Activated CD8-positive, alpha-beta memory T cell treated with anti-CD3 and anti-CD28 coated beads, Interleukin-2, amount 50 U/mL, for 4 hours (primary cell): ENCODE measurements at places on chromosomes 11 and 22.

- no peak for DNase-seq
Measured at GRCh38 chr11:86814775-86815174, 14.4 kb downstream of the PRSS23 start.

GRCh38 chr22:25490896-25491295 is 73.6 kb upstream of the GRK3 start:
- no peak for DNase-seq

GRCh38 chr11:34773826-34774225 is 142.4 kb downstream of the APIP start:
- DNase-seq: no peak

DNA sequence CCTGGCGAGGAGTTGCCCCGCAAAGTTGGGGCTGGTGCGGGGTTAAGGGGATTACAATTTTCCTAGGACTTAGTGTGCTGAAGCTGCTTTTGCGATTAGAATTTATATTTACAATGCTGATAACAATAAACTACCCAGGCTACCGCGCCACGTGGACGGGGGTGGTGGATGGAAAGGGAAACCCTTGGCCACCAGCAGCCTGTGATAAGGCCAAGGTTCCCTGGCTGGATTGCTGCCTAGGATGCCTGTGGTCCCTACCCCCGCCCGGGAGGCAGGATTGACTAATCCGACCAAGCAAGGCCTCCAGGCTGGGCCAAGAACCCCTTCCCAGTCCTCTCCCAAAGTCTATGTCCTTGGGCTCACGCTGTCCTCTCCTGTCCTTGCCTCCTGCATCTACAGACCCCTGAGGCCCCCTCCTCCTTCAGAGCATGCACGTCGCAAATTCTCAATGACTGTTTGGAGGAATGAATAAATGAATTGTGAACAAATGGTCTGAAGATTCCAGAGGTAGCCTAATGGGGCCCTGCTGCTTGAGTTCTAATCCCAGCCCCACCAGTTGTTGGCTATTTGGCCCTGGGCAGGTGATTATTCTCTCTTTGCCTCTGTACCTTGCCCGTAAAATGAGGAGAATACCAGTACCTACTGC is 7.6 kb upstream of the CHKA start:
- DNase-seq: no peak

DNA sequence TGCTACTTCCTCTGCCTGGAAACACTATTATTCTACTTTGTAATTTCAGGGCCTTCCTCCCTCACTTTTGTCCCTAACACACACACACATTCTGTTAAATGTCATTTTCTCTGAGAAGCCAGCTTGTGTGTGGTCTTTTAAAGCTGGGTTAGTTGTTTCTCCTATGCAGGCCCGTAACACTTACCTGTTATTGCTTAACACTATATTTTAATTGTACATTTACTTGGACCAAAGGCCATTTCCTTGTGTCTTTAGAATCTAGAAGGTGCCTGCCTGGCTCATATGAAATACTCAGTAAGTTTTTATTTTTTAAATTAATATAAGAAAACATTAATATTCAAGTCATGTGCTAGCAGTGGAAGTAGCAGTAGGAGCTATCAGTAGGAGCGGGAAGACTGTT is 30.6 kb downstream of the FAR1 start:
- no peak for DNase-seq

- DNase-seq: no peak
Measured at GRCh38 chr22:26466196-26466595, 17.4 kb downstream of the HPS4 start.

- DNase-seq: no peak
Measured at GRCh38 chr22:27459999-27460398, 341.6 kb downstream of the MN1 start.

- no peak for DNase-seq
Measured at GRCh38 chr11:811446-812245, 1.9 kb downstream of the RPLP2 start.

GRCh38 chr11:114058871-114059277 is 637 bp upstream of the ZBTB16 start:
- DNase-seq: no peak

DNA sequence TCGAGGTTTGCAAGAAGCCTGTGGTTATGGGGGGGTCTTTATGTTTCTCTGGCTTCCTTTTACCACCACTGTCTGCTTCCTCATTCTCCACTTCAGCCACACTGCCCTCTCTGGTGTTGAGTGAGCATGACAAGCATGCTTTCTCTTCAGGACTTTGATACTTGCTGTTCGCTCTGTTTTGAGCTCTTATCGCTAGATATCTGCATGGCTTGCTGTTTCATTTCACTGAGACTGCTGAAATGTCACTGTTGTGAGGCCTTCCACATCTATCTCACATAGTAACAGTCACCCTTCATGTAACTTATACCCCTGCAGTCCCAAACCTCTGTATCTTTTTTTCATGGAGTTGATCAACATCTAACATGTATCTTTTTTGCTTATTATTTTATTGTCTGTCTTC is 59.8 kb downstream of the TMEM135 start:
- no peak for DNase-seq

DNA sequence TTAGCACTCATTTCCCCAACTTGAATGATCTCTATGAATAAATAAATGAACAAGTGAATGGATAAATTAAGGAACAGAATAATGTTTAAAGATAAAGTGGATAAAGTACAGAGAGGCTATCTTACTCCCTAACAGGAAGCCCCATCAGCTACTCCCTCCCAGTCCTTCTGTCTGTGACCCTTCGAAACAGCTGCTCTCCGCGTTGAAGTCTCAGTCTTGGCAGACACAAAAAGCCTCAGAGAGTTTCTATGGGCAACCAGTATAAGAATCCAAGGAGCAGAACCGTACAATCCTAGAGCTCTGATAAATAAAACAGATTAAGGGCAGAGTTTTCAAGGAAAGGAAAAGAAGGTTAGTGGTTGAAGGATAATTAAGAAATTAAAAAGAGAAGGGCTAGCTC is 35.0 kb downstream of the GUCY1A2 start:
- no peak for DNase-seq

DNA sequence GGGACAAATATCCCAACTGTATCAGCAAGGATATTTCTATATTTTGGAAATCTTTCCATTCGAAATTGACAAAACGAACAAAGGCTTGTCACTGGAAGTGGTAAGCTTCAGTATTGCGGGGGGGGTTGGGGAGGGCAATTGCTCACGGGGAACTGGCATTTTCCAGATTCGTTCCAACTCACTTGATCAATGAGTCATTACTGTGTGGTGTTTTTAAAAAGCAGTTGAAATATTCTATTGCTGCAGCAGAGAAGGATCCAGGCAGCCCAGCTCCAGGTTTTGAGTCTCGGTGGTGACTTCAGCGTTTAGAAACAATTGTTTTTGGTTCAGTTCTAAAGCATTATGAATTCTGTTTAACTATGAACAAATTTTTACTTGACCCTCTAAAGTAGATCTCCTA is 33.8 kb upstream of the FBLN1 start:
- DNase-seq: no peak

- DNase-seq: no peak
Measured at GRCh38 chr22:24567668-24568067, 11.9 kb downstream of the SNRPD3 start.

DNA sequence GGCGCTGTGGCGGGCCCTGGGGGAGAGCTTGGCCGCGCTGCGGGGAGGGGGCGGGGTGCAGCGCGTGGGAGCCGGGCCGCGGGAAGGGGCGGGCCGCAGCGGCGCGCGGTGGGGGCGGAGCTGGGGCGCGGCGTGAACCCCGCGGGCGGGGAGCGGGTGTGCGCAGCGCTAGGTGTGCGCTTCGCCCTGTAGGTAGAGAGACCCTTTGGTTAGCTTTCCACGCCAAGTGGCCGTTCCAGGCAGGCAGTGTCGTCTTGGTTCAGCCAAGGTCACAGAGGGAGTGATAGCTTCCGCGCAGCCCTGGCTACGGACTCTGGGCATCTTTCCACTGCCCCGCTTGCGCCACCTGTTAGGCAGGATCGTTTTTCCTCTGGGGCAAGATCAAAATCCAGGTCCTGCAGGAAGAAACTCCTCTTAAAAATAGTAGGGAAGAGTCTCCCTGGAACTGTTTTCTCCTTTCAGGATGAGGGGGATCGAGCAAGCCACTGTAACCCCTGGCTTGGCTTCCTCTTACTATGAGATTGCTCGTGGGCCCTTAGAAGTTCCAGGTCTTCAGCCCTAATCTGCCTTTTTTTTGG is 434 bp downstream of the BANF1 start:
- DNase-seq: peak; percentile 76

DNA sequence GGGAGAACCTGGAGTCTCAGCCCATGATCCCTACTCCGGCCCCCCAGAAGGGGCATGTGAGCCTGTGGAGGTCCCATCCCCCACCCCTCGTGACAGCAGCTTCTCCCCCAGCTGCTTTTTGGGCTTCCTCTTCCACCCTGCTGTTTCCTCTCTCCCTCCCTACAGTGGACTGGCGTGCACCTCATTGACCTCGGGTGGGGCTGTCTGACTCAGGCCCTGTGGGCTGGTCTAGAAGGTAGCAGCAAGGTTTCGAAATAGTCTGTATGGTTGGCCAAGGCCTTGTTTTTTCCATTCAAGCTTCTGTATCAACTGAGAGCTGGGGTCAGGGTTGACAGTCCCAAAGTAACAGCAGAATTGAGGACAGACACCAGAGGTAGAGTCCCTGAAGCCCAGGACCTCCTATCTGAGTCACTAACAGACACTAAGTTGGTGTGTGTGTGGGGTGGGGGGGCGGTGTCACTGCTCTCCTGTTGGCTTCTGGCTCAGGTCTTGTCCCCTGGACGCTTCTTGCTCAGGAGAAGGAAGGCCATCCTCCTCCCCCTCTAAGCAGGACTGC is 7.7 kb downstream of the SLC37A2 start:
- no peak for DNase-seq

GRCh38 chr11:8196749-8197148 is 27.9 kb upstream of the RIC3 start:
- no peak for DNase-seq

DNA sequence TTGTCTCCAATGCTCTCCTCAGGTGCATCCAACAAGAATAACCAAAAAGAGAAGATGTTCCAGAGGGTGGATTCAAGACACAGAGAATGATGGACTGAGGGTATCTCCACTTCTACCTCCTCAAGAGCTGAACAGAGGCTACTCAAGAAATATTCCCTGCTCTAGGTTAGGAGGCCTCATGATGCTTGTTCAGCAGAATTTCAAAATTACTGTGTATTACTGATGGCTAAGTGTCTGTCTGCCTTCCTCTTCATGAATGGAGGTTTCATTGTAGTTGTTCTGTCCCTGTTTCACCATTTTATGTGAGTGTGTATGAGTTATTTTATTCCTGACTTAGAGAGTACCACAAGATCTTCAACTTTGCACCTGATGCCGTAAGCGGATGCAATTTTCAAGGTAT is 76.8 kb downstream of the JRKL start:
- no peak for DNase-seq

DNA sequence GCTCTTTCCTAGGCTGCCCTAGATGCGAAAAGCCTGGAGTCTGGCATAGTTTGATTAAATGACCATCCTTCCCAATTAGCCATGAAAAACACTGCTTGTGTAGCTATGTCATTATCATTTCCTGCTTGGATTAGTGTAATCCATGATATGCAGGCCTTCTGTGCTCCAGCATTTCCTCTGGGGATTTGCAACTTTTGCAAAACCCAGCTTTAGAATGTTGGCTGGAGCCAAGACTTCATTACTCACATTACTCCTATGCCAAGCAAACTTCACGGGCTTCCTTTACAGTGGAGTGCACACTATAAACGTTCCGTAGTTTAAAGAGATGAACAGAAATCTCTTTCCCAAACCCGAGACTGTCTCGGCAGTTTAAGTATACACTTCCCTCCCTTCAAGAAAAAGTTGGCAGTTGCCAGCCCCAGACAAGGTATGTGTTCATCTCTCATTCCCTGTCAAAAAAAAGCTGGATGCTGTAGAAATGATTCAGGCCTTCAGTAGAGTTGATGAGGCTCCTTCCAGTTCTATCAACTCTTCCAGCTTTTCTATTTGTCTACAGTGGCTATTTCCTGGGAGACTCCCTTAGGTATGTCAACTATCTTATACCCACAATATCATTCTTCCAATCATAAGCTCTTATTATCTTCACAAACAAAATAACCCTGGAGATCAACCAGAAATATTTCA is 180.0 kb downstream of the MAML2 start:
- no peak for DNase-seq

DNA sequence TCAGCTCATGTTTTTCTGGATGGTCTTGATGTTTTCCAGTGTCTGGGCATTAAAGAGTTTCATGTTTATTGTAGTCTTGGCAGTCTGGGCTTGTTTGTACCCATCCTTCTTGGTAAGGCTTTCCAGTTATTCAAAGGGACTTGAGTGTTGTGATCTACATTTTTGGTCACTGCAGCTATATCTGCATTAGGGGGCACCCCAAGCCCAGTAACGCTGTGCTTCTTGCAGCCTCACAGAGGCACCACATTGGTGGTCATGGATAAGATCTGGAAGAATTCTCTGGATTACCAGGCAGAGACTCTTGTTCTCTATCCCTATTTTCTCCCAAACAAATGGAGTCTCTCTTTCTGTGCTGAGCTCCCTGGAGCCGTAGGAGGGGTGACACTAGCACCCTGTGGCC is 451.5 kb upstream of the FAT3 start:
- no peak for DNase-seq

DNA sequence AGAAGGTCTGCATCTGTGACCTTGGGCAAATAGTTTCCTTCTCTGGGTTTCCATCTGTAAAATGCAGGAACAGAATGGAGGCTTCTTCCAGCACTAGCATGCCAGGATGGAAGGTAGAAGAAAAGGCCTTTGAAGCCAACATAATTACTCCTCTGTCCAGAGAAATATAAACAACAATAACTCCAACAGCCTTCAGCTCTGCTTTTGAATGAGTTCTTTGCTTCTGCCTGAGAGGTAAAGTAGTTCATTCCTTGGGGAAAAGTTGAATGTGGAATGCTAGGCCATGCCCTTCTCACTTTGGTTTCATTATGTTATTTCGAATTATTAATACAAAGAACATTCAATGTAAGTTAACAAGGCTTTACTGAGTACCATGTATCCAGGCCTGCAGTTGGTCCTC is 61.2 kb upstream of the BLID start:
- no peak for DNase-seq

GRCh38 chr11:77557553-77557952 is 32.2 kb upstream of the AQP11 start:
- no peak for DNase-seq
